ENCODE measurements at places on chromosomes 3 and 15.

GRCh38 chr15:84598993-84599392 is 1.8 kb upstream of the ZSCAN2 start:
- DNase-seq: peak; percentile 55

- no peak for DNase-seq
Observed at GRCh38 chr15:59029554-59029953, 42.1 kb downstream of the RNF111 start.

GRCh38 chr3:28191363-28191762 is 50.1 kb upstream of the CMC1 start:
- DNase-seq: no peak

DNA sequence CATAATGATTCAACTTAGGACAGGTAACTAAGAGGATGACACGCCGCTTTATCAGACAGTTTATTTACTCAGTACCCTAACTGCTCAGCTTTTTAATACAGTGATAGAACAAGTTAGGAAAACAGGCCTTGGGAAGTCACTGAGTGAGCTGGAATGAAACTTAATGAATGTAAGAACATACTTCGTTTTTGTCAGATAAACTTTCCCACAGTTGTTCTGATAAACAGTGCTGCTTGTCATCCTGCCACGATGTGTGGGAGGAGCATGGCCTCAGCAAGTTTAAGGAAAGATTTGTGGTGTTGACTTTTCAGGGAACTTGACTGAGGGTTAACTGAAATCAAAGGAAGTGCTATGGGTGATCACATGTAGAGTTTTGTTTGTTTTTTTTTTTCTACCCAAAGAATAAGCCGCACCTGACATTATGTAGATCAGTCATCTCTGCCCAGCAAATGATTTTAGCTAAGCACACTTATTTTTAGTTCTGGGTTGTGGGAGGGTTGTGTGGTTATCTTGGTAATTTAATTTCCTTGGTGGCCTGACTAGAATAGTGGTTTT is 5.6 kb upstream of the P2RY14 start:
- peak; percentile 22 for DNase-seq

GRCh38 chr15:70127288-70127746 is 29.6 kb upstream of the TLE3 start:
- DNase-seq: no peak

DNA sequence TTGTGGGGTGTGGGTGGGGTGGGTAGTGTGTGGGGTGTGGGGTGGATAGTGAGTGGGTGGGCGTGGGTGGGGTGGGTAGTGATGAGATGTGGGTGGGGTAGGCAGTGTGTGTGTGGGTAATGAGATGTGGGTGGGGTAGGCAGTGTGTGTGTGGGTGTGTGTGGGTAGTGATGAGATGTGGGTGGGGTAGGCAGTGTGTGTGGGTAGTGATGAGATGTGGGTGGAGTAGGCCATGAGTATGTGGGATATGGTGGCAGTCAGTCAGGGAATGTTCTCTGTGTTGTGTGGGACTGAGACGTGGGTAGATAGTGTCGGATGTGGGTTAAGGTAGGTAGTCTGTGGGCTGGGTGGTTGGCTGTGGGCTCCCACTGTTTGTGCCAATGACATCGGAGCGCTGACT is 7.1 kb downstream of the MINAR1 start:
- no peak for DNase-seq

GRCh38 chr3:13451301-13451673 is 28.8 kb upstream of the HDAC11 start:
- peak; percentile 41 for DNase-seq

- DNase-seq: no peak
Observed at GRCh38 chr15:31828594-31828993, 201.7 kb upstream of the CHRNA7 start.

DNA sequence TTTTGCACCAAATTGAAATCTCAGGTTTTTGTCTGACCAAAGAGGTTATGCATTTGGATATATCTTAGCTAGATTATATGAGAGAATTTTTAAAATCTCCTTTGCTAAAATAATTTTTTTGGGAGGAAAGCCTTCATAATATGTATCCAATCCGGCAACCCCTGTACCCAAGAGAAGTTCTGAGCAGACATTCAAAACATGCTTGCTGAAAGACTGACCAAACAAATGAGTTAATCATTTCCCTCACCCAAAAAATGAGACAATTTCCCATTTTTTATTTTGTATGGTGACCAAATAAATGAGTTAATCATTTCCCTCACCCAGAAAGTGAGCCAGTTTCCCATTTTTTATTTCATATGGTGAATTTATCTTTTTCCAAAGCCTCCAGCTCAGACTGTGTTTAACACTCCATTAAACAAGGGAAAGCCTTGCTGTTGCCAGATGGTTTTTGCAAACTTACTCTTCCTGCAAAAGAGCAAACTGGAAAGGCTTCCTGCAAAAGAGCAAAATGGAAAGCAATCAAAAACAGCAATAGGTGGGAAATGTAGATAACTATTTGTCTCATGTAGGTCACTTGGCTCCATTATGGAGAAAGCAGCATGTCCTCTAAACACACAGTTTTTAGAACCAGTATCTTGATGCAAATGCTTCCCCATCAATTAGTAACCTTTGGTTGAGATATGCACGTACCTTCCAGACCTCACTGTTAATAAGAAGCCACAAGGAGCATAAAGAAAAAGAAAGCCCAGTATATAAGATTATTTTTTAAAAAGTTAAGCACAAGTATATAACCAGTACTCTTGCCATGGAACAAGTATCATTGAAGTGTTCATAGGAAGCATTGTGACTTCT is 78.4 kb upstream of the OSTN start:
- no peak for DNase-seq

- no peak for DNase-seq
Observed at GRCh38 chr3:101333883-101334282, 13.5 kb upstream of the IMPG2 start.

DNA sequence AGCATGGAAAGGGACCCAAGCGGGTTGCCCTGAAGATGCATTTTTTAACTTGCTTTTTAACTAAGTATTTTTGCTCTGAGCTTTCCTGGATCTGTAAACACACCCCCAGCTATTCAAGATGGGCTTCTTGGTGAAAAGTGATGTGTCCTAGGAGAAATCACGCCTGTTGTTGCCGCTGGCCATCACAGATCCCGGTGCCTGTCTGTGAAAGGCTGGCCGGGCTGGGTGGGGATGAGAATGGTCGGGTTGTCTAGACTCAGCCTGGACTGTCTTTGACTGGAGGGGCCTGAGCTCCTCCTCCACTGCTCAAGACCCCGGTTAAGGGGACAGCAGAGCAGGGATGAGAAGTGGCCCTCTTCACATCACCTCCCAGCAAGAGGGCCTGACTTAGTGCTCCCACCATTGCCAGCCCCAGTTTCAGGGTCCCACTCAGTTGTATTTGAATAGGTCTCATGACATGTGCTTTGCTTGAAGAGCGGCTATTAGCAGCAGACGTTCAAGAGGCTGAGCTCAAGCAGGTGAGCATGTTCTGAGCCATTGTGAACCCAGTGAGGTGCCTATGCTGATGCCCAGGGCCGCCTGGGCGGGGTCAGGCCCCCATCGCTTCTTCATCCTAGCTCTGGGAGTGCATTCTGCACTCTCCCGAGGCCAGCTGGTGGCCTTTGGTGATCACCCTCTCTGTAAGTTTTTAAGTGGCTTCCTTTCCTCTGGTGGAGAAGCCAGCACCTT is 79.9 kb downstream of the IGF1R start:
- no peak for DNase-seq
